ENCODE measurements at places on chromosomes 5 and 9. TPM values are rescaled to one million over a fixed set of nuclear protein-coding genes. Genes with fewer than 3 reads are reported as not detected.

GRCh38 chr9:136544548-136544963, 1.3 kb downstream of the NOTCH1 start:
- no peak for DNase-seq

Gene KIF24
- 4.6 TPM for total RNA-seq

GRCh38 chr5:173450188-173450587, 122.0 kb upstream of the STC2 start:
- DNase-seq, result no peak

DNA sequence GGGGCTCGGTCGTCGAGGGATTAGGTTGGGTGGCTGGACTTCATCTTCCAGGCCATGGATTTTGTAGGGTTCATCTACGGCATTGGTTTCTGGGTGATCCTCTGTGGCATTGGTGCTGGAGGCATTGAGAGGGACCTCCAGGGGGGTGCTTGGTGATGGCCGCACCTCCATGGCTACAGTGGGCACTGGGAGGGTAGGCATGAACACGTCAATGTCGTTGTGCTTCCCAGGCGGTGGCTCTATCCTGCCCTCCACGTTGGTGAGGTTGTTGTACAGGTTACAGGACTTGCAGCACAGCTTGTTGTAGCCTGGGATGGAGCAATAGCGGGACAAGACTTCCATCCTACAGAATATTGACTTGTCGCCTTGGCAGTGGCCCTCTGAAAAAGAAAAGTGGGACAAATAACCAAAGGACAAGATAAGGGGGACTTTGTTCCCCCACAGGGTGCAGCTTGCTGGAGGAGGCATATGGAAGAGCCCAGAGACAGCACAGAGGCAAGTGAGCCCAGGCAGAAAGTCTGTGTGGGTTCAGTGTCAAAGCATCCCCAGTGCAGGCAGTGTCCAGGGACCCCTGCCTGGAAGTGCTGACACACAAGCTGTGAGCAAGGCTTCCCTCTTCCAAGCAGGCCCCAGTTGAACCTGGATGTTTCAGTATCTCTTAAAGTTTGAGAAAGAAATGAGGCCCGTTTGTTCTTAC, 53.9 kb downstream of the ZNF354C start:
- no peak for DNase-seq

DNA sequence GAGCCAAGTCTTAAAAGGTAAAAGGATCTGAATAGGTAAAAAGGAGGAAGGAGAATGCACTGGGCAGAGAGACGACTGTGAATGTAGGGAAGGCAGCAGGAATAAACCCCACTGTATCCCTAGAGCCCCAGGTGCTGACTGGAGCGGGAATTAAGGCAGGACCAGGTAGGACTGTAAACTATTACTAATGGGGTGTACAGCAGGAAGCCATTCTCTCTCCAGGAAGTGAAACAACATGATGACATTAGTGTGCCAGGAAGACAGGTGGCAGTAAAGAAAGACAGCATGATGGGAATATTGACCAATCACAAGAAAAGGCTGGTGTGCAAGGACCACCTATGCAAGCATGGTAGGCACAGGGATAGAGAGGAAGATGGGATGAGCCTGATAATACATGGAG, 433.0 kb downstream of the DNAH5 start:
- DNase-seq, result no peak

GRCh38 chr5:8685704-8686103, 816.8 kb downstream of the MTRR start:
- DNase-seq, result peak; percentile 6

DNA sequence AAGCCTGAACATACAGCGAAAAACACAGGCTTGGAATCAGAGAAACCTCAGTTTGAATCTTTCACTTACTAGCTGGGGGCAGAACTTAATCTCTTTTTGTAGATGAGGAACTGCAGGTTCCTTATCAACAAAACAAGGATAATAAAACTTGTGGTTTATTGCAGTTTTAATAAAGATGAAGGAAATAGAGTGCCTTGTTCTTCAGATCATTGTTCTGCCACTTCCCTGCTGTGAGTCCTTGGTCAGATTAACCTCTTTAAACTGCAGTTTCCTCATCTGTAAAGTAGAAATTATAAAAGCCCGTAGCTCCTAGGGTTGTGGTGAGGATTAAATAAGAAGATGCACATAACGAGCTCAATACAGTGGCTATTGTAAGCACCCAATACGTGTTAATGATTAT, 57.4 kb downstream of the FEM1C start:
- DNase-seq, result no peak

GRCh38 chr5:133983674-133984073, 15.2 kb upstream of the C5orf15 start:
- no peak for DNase-seq

- DNase-seq, result peak; percentile 1
Measured at GRCh38 chr5:130836729-130837649, 328.1 kb downstream of the HINT1 start.

GRCh38 chr9:114662081-114662989, 4.7 kb upstream of the TEX53 start:
- peak; percentile 46 for DNase-seq

- no peak for DNase-seq
Measured at GRCh38 chr9:70010015-70010414, 33.6 kb upstream of the MAMDC2 start.

DNA sequence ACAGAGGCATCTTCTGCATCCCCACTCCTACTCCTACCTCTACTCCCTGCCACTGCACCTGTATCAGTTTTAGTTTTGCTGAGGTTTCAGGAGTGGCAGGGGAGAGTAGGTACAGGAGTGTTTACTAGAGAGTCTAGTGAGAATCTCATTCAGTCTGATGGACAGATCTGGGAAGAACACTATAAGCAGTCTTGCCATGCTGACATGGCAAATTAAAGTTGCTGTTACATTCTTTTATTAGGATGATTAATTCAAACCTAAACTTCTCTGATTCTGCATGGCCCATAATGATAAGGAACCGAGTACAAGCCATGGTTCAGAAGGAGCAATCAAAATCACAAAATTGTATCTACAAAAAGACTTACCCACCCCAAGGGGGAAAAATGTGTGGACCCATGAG, 7.4 kb downstream of the ARSK start:
- no peak for DNase-seq

Gene TXNDC8
- total RNA-seq, result not detected

Gene HTR1A
- total RNA-seq, result not detected

- DNase-seq, result no peak
Measured at GRCh38 chr9:17824191-17824590, 245.3 kb downstream of the SH3GL2 start.

DNA sequence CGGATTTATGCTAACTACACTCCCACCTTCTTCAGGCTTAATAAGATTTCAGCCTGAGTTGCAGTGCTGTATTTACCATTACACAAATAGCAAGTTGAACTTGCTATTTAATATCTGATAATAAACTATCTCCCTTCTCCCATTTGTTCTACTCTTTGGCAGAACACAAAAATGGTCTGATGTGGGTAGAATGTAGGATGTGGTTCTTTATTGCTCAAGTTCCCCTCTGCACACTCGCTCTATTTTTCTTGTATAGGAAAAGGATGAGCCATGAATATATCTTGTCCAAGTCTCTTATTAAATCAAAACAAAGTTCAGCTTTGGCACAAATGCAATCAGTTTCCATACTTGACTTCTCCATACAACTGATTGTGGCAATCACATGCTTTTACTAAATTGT, 37.2 kb upstream of the KIF2A start:
- DNase-seq, result no peak

Gene CMYA5
- total RNA-seq, result 0.05 TPM

Gene LCP2
- 0.69 TPM for total RNA-seq

- DNase-seq, result no peak
Measured at GRCh38 chr5:149544028-149544420, 7.2 kb downstream of the CSNK1A1 start.

Gene GMCL2
- not detected for total RNA-seq

Gene COX7C
- 637 TPM for total RNA-seq

DNA sequence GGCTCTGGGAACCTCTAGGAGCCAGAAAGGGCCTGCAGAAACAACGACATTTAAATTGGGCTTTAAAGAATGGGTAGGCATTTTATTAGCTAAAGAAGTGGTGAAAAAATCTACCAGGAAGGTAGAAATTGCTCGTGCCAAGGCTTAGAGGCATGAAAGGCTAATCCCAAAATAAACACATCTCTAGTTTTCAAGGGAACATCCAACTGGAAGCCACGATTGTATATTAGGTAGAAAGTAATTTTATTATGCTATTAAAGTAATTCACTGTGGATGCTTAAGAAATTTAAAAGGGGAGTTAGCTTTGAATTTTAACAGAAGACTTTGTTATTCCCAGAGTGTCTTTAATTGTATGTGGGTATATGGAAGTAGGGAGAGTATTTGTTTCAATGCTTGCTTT, 17.5 kb upstream of the CNTLN start:
- DNase-seq, result no peak

- no peak for DNase-seq
Measured at GRCh38 chr5:111597491-111597890, 85.2 kb upstream of the STARD4 start.

GRCh38 chr5:133065471-133065870, 13.7 kb downstream of the HSPA4 start:
- DNase-seq, result no peak

GRCh38 chr5:125536582-125536981, 790.1 kb upstream of the ZNF608 start:
- DNase-seq, result peak; percentile 78

GRCh38 chr9:124409410-124409809, 5.8 kb downstream of the PSMB7 start:
- no peak for DNase-seq

Gene SCGB3A1
- not detected for total RNA-seq

- no peak for DNase-seq
Measured at GRCh38 chr5:98783051-98783649, 9.7 kb downstream of the RGMB start.

DNA sequence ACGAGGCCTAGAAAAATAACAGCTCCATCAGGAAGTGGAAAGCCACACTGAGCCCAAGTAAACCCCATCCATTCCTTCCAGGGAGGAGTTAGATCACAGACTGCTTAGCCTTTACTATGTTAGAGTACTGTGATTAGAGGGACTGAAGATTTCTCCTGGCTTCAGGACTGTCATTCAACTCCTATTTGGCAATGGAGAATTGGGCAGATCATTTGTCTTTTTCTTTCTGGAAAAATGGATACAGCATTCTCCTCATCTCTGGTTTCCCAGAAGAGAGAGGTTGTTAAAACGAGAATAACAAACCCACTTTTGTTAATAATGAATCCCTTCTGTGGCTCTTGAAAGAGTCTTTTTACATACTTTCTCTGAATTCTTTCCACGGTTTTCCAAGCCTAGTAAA, 150.4 kb downstream of the GABRB2 start:
- no peak for DNase-seq

DNA sequence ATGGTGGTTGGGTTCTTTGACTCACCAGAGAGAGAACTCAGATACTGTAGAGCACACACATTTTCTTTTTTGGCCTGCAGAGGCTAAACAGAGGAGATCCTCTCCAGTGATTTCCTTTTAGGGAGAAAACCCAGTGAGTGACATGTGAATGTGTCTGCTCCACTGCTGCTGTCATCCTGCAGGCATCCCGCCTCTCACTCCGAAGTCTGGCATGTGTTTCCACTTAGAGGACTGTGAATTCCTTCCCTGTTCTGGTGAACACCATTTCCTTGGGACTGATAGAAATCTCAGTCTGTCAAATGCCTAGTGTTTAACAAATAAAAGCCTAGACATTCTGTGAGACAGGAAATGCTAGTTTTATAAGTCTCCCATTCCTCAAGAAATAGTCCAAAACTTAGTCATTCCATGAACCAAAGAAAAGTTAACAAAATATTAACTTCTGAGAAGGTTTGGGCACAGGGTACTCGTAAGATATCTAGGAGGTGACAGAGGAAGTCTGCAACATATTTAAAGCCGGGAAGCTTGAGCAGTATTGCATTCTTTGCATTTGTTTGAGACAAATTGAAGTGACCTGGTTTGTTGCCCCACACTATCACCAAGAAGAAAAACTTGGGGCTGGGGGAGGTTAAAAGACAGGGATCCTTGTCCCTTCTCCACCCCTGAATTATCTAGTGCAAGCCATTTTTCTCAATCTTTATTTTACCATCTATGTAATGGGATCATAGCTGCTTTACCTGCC, 74.9 kb upstream of the NIPAL4 start:
- DNase-seq, result peak; percentile 99

- no peak for DNase-seq
Measured at GRCh38 chr5:86689103-86689729, 71.5 kb downstream of the COX7C start.

Gene GFI1B
- total RNA-seq, result 0.30 TPM

GRCh38 chr9:83238871-83239640, 176.1 kb upstream of the RASEF start:
- peak; percentile 42 for DNase-seq
